ENCODE measurements at places on chromosomes 3 and 15. TPM values are rescaled to one million over a fixed set of nuclear protein-coding genes. Genes with fewer than 3 reads are reported as not detected.
A peak's percentile ranks its signal among the peaks of the same experiment; 100 is the strongest.

GRCh38 chr15:81069356-81069755 lies 64.7 kb upstream of the CFAP161 start:
- no peak for DNase-seq

DNA sequence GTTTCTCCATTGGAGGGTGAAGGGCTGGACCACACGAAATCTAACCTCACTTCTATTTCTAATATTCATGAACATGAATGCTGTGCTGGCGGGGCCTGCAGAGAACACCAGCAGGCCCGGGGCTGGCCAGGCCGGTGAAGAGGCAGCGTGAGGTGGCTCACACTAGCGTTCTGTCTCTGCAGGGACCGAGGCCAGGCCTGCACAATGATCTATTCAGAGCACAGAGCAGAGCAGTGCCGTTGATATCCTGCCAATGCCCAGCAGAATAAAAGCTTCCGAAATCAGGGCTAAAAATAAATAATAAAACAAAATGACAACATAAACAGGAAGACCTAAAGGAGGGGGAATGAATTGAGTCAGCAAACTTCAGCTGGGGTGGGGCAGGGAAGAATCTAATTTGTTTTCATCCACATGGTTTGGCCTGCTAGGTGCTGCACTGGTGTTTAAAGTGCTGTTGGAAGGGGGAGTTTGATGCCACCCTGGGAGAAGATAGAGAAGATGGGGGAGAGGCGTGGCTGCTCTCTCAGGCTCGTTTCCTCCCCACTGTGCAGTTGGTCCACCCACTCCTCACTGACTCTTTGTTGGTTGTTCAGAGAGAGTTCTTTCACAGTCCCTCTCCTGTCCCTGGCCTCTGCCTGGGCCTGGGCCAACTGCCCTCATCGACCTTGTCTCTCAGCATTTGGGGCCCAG lies 837.1 kb downstream of the AGBL1 start:
- DNase-seq = peak; percentile 20

- DNase-seq = no peak
Measured at GRCh38 chr15:89051875-89052274, 36.4 kb upstream of the ABHD2 start.

DNA sequence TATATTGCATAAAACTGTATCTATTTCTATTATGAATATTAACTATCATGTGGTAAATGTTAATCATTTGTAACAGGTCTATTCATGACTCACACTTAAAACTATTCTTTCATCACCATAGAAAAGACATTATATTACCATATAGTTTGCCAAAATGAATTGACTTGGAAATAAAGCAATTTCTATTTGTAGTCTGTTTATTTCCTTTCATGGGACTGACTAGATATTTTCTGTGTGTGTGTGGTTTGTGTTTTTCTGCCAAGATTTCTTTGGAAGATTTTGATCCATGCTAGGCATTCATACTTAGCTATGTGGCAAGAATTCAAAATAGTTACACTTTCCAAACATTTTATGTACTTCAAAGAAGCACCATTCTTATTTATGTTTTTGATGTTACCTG lies 522.5 kb upstream of the AGTR1 start:
- DNase-seq = no peak

GRCh38 chr3:56355570-56356185 lies 112.6 kb downstream of the ERC2 start:
- no peak for DNase-seq

Gene WNT5A
- total RNA-seq = 3.6 TPM

Gene INAFM2
- total RNA-seq = 75.4 TPM

DNA sequence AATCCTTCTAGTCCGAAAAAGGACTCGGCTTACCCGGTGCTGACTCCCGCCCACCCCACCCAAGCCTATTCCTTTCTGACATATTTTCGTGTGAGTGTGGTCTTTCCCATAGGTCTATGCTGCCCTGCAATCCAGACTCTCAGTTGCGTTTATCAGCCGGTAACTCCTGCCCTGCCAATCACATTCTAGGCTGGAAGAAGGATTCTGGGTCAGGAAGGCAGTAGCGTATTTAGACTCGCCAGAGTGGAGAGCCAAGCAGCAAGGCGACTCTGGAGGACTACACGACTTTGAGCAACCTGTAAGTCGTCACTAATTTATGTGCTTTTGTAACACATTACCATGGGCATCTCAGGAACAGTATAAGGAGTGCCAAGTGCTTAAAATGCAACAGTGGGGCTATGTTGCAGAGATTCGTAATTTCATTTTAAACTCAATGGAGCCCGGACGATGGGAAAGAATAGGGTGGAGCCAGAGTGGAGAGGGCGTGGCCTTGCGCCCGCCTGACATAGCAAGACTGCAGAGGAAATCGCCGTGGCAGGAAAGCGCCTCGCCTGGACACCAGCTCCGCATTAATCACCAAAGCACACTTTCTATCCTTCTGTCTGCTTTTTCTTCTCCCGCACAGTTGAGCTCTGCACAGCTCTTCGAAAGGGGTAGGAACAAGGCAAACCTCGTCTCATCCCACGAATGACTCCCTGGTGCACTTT lies 1044.2 kb downstream of the AGBL1 start:
- no peak for DNase-seq

GRCh38 chr15:69515508-69515907 lies 62.9 kb downstream of the RPLP1 start:
- DNase-seq = no peak

GRCh38 chr3:112395181-112395895 lies 62.4 kb downstream of the CD200 start:
- DNase-seq = no peak

GRCh38 chr3:133504736-133505135 lies 68.8 kb upstream of the CDV3 start:
- no peak for DNase-seq

GRCh38 chr3:71753701-71754609 lies at the start of gene GPR27:
Gene GPR27 (plus strand): TSS chr3:71753855. CDS start chr3:71754050, 195 bp downstream.
- peak; percentile 60 for DNase-seq

Gene IMPG2
- 0.42 TPM for total RNA-seq

Gene ASB14
- 0.26 TPM for total RNA-seq

Gene ISG20
- total RNA-seq = 3.4 TPM

Gene GRAMD1C
- 1.7 TPM for total RNA-seq

- no peak for DNase-seq
Measured at GRCh38 chr3:12363397-12364195, 74.7 kb downstream of the PPARG start.

Gene PLA2G4B
- total RNA-seq = 6.0 TPM

Gene SH2D7
- not detected for total RNA-seq

GRCh38 chr3:18393906-18394305 lies 31.2 kb downstream of the SATB1 start:
- DNase-seq = no peak

DNA sequence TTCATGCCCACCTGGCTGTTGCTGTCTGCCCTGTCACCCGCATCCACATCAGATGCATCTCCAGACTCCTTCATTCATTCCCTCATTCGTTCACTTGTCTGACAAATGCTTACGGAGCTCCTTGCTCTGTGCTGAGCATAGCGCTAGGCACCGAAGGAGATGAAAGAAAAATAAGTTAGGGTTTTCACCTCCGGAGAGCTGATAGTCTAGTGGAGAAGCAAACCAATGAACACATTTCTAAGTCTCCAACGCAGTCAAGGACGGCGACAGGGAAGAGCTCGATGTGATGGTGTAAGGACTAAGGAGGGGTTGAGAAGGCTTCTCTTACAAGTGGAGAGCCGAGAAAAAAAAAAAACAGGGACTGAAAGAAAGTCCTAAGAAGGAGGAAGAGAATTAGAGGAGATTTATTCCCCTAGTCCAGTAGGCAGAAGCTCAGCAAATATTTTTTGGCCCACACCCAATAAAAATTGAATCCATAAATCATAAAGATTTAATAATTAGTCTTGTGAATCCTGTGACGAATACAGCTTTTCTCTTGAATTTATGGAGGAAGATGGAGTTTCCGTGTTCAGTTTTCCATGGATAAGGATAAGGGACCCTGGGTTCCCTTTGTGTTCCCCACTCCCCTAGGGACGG lies 127.2 kb upstream of the DLG1 start:
- no peak for DNase-seq

Gene PLSCR2
- total RNA-seq = not detected

Gene UROC1
- total RNA-seq = not detected

Gene MYH15
- 0.22 TPM for total RNA-seq

Gene MITF
- 64.0 TPM for total RNA-seq

DNA sequence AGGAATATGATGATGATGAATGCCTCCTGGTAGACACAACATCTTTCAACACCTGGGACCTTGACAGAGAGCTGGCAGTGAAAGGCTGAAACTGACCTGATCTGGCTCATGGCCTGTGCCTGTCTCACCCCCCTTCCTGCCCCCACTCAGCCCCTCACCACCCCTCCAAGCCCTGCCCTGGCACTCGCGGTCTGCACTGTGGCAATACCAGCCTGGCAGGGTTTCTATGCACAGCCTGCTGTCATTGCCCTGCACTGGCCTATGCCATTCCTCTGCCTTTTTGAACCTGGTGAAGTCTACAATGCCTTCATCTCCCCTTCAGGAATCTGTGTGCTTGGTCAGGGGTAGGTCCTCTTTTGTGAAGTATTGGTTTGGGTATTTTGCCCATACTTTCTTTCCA lies 56.5 kb downstream of the ACAD9 start:
- DNase-seq = no peak

- no peak for DNase-seq
Measured at GRCh38 chr3:69927571-69927970, 72.0 kb upstream of the SAMMSON start.

All from right cardiac atrium (tissue), 5 donors.